ENCODE measurements at places on chromosomes 3 and 15.

- DNase-seq: no peak
Measured at GRCh38 chr3:138937690-138938055, 9.3 kb downstream of the FOXL2 start.

GRCh38 chr3:71721651-71722157 lies 3.5 kb downstream of the EIF4E3 start:
- DNase-seq: no peak

DNA sequence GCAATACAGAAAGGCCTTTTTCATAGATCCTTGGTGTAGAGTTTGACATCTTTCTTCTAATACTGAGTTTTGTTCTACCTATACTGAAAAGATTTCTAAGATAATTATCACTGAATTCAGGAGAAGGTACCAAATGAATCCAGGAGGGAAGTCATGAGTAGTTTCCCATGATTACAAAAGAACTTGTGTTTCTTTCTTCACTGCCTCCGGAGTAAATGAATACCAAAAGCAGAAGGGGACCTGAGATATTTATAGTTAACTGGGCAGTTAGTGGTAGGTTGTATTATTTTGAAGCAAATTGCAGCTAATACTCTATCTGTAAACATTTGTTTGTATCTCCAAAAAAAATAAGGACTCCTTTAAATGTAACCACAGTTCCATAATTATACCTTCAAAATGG lies 175.4 kb downstream of the SUCNR1 start:
- no peak for DNase-seq

- DNase-seq: no peak
Measured at GRCh38 chr15:47409600-47409999, 307.7 kb upstream of the SEMA6D start.

DNA sequence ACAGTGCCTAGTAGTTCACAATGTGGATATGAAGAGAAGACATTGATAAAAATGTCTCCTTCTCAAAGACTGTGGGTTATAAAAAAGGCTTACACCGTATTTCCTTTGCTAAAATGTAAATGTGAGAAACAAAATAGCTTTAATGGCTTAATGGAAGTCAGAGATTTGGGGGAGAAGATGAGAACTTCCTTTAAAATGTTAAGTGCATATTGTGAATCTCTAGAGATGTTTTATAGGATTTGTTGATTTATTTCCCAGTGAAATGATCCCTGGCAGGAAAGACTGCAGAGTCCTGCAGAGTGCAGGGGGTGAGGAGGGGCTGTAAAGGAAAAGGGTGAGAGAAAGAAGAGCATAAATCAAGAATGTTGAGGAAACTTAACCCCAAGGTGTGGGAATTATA lies 305.1 kb downstream of the GAP43 start:
- DNase-seq: no peak

DNA sequence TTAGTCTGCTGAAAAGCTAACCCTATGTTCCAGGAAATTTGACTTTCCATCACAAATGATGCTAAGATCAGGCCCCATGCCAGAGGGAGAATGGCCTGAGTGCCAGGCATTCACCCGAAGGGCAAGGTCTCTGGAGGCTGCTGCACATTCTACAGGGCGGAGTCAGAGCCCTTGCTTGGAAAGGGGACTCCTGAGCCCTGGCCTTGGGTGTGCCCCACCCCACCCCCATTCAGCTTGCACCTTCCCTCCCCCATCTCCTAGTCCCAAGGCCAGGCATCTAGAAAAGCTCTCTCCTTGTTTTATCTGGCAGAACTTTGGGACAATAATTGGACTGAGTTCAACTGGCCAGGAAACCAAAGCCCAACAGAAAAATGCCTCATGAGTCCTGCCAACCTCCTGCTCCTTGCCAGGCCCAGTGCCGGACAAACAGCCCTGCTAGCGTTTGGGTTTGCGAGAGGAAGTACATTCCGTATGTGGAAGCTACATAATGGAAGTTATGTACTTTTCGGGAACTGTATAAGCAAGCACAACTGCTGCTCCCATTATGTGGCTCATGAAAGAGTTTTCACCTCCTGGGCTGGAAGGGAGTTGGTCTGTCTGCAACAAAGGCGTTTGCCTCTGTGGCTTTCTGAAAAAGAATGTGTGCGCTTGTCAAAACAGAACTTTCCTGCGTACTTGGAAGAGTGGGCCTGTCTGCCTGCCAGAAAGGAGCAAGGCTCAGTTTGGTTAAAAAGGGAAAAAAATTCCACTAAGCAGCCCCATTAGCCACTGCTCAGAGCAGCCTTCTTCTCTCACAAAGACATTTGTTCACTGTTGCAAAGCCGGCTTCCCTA lies 321.5 kb upstream of the CTNNB1 start:
- DNase-seq: no peak

- no peak for DNase-seq
Measured at GRCh38 chr15:96079882-96080281, 250.6 kb upstream of the NR2F2 start.

GRCh38 chr3:94069194-94069813 lies 6.4 kb downstream of the NSUN3 start:
- peak; percentile 63 for DNase-seq

GRCh38 chr3:48433472-48434118 lies 3.7 kb upstream of the PLXNB1 start:
- no peak for DNase-seq

GRCh38 chr15:48559285-48559684 lies 86.2 kb downstream of the FBN1 start:
- no peak for DNase-seq

DNA sequence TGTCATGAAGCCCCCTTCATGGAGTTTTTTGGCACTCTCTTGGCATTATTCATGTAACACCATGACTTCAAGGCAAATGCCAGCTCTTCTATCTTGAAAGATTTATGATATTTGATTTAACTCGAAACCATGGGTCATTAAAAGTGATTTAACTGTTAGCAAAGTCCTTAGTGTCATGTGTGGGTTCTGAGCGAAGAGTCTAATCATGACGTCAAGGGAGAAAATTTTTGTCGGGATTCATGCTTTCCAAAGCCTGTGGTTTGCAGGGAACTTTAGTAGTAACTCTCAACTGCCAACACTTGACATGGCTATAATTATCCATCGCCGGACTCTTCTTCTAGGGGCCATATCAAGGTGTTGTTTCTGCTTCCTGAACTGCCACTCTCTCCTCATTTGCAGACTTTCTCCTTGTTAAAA lies 11.5 kb downstream of the GXYLT2 start:
- no peak for DNase-seq

GRCh38 chr3:184042617-184043016 lies 10.2 kb upstream of the HTR3C start:
- no peak for DNase-seq

GRCh38 chr15:58396181-58396580 lies 35.6 kb upstream of the LIPC start:
- DNase-seq: no peak

- no peak for DNase-seq
Measured at GRCh38 chr3:127961963-127962362, 46.9 kb downstream of the KBTBD12 start.

GRCh38 chr3:179190581-179190980 lies 42.4 kb downstream of the PIK3CA start:
- no peak for DNase-seq

GRCh38 chr3:113607219-113607596 lies 74.9 kb downstream of the SIDT1 start:
- DNase-seq: no peak

DNA sequence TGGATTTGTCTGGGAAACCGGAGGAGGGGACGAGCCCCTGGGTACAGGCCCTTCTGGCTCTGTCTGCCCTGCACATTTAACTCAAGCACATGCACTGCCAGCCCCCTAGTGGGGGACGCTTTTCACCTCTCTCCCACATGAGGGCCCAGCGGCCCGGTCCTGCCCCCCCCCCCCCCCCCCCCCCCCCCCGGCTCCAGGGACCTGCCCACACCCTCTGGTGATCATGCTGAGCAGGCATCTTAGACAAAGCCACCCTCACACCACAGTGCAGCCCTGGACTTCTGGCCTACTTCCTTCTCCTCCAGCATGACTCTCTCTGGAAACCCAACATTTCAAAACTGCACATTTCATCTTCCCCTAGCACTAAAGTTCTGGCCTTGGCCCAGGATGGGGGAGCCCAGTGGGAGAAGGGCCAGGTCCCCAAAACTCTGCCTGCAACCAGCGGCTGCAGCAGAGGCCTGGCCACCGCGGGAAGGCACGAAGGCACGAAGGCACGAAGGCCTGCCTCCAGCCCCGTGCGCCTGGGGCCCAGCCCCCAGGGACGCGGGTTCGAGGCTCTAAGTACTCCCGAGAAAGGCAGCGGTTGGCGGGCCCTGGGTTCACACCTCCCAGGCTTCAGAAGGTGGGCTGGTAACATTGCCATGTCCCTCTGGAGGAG lies 14.1 kb downstream of the KLF15 start:
- DNase-seq: no peak

GRCh38 chr3:183210341-183210740 lies 42.7 kb upstream of the B3GNT5 start:
- no peak for DNase-seq

- DNase-seq: no peak
Measured at GRCh38 chr3:192514081-192514753, 213.1 kb downstream of the FGF12 start.

DNA sequence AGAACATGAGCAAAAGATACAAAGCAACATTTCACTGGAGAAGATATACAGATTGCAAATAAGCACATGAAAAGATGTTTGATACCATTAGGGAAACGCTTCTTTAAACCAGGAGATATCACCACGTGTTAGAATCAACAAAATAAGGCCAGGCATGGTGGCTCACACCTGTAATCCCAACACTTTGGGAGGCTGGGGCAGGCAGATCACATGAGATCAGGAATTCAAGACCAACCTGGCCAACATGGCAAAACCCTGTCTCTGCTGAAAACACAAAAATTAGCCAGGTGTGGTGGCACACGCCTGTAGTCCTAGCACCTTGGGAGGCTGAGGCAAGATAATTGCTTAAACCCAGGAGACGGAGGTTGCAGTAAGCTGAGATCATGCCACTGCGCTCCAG lies 20.5 kb upstream of the MUC20 start:
- no peak for DNase-seq

DNA sequence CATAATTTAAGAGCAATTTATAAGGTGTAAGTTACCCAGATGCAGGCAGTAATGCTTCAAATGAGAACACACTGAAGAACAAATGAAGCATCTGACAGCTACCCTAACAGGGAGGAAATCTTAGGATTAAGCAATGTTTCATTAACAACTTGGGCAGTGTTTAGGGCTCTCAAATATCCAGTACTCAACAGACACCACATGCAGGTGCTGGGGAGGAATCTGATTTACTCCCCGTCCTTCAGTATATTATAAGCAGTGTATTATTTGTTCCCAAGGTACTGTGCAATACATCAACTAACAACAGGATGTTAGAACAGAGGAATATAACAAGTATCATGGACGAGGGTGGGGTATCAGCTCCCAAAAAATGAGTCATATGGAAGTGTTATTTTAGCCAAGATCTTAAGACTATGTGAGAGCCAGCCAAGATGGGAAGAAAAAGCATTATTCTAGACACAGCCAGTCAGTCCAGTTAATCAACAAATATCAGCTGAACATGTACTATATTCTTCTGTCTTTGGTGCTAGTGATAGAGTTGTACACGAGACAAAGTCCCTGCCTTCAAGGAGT lies 20.4 kb downstream of the BTBD1 start:
- no peak for DNase-seq

DNA sequence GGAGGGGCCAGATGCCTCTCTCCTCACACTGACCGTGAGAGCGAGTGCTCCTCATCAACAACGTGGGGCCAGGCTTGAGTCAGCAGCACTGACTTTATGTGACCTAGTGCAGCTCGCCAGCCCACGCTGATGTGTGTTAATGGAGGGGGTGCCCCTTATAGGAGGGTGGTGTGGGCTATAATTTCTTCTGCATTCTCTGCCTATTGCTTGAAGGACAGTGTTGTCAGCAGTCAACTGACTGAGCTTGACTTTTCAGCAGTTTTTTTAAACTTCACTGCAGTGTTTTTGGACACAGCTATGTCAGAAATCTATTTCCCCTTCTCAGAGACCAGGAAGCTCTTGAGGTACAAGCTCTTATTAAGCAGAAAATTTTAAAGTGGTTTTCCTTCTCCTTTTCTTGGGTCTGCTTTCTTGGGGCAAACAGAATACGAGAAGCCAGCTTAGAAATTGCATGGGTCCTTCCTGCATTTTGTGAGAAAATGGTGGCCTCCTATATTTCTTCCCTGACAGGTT lies 304.8 kb upstream of the CTDSPL start:
- no peak for DNase-seq

Data from hematopoietic multipotent progenitor cell treated with erythropoietin and hydrocortisone succinate and interleukin-3 and kit ligand, for 15 days (in vitro differentiated cells).